Sigmoid colon (tissue), 7 donors: ENCODE measurements at places on chromosomes 4 and X.

- DNase-seq = no peak
Measured at GRCh38 chr4:179728305-179728704, 2286.1 kb upstream of the AGA start.

DNA sequence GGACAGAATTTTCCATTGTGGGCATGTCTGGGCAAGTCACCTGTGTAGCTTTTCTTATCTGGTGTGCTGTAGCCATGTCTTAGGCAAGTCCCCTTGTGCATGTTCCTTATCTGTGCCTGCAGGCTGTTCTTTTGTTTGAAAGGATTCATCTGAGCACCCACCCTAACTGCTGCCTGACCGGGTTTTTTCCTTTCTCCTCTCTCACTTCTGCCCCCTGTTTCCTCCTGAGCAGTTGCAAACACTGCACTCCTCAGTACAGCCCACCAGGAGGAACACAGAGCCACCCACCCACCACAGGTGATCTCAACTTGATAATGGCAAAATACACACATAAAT, 29.2 kb upstream of the IL9R start:
- DNase-seq = no peak

GRCh38 chr4:10281996-10282395, 165.4 kb upstream of the WDR1 start:
- no peak for DNase-seq

- DNase-seq = no peak
Measured at GRCh38 chr4:76641351-76641750, 206.3 kb downstream of the SHROOM3 start.

DNA sequence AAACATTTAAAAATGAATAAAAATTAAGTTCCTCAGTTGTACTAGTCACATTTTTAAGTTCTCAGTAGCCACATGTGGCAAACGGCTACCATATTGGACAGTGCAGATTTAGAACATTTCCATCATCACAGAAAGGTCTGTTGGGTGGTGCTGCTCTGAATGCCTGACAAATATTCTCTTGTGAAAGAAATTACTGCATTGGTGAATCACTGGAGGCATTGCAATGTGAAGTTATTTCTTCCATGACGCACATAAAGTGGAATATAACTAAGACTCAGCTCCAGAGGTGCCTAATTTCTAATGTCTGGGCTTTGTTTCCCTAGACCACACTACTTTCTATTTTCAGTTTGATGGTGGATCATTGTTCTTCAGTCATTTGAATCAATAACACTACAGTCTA, 44.9 kb downstream of the CLNK start:
- no peak for DNase-seq

DNA sequence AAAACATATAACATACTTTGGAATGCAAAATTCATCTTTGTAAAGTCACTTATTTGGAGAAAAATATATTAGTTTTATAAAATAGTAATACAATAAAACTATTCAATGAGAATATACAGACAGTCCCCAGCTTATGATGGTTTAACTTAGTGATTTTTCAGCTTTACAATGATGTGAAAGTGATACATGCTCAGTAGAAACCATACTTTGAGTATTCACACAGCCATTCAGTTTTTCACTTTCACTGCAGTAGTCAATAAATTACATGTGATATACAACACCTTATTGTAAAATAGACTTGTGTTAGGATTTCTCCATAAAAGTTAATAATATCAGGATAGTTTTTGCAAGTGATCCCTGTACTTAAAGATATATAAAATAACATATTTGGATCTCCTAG, 436.0 kb downstream of the CENPC start:
- DNase-seq = no peak

- DNase-seq = no peak
Measured at GRCh38 chr4:3186609-3187008, 62.4 kb upstream of the MSANTD1 start.

GRCh38 chrX:138349351-138349750, 362.2 kb downstream of the FGF13 start:
- no peak for DNase-seq
